ENCODE measurements at places on chromosomes 1 and 21.
A peak's percentile ranks its signal among the peaks of the same experiment; 100 is the strongest.

- DNase-seq = peak; percentile 88
Measured at GRCh38 chr1:222064388-222065211, 322.7 kb upstream of the DUSP10 start.

GRCh38 chr21:42242611-42243010, 23.7 kb downstream of the ABCG1 start:
- no peak for DNase-seq

DNA sequence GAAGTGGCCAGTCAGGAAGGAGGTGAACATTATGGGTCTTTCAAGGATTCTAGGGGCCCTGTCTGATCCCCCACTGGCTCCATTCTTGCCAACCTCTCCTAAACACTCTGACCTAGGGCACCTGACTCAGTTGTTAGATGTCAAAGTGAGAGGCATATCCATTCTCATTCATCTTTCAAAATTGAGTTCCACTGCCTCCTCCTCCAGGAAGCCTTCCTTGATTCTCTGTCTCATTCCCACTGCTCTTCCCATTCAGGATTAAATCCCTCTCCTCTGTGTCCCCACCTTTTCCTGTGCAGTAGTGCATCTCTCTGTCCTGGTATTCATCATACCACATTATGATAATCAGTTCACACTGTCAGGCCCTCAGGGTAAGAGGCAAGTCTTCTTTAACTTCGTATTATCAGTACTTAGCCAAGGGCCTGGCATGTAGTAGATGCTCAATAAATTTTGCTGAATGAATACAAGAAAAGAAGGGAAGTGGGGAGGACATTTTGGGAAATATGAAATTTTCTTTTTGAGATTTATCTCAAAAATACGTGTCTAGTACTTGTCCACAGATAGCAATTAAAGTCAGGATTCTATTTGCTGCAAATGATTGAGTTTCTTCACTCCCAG, 61.8 kb upstream of the ITPKB start:
- no peak for DNase-seq

DNA sequence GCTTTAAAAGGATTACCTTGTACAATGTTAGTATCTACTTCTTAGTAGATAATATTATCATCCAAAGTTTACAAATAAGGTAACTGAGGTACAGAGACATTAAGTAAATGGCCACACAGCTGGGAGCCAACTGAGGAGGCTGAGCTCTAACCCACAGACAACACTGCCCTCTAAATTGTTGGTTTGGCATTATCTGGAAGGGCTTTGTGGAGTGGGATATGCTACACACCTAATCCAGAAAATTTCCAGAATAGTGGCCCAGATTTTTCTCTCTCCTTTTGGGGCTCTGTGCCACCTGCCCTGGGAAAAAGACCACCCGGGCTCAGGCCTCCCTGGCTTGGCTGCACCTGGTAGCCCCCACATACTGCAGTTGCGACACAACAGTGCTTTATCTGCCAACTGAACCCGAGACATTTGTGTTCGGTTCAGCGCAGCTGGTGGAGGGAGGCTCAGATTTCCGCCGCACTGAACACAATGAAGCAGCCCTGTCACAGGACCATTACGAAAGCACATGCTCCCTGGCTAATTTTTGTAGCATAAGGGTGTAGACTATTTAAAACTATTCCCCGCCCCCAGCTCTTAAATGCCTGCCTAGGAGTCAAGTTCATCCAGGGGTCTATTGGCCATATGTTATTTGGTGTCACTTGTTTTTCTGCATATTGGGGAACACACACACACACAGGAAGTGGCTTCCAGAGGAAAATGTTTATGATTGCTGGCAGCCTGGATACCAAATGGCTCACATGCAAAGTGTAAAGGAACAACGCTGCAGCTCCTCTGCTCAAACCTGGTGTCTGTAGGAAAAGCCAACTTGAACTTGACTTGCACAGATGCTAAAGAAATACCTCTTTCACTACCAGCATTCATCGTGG, 92.3 kb upstream of the ESRRG start:
- peak; percentile 34 for DNase-seq

- no peak for DNase-seq
Measured at GRCh38 chr1:41975121-41975520, 56.4 kb upstream of the HIVEP3 start.
